Thyroid gland (tissue), 4 donors: ENCODE measurements at places on chromosomes 3 and 15. TPM values are rescaled to one million over a fixed set of nuclear protein-coding genes. Genes with fewer than 3 reads are reported as not detected.

GRCh38 chr3:197278933-197279332 is 19.5 kb downstream of the DLG1 start:
- DNase-seq = no peak

VEPH1 gene
- total RNA-seq = 6.9 TPM

GOLGA8R gene
- 25.0 TPM for total RNA-seq

IQCH gene
- 10.0 TPM for total RNA-seq

- no peak for DNase-seq
Observed at GRCh38 chr3:175208326-175208725, 349.2 kb downstream of the NAALADL2 start.

RCCD1 gene
- 8.9 TPM for total RNA-seq

EXD1 gene
- total RNA-seq = not detected

ATP8B4 gene
- 5.2 TPM for total RNA-seq

DNA sequence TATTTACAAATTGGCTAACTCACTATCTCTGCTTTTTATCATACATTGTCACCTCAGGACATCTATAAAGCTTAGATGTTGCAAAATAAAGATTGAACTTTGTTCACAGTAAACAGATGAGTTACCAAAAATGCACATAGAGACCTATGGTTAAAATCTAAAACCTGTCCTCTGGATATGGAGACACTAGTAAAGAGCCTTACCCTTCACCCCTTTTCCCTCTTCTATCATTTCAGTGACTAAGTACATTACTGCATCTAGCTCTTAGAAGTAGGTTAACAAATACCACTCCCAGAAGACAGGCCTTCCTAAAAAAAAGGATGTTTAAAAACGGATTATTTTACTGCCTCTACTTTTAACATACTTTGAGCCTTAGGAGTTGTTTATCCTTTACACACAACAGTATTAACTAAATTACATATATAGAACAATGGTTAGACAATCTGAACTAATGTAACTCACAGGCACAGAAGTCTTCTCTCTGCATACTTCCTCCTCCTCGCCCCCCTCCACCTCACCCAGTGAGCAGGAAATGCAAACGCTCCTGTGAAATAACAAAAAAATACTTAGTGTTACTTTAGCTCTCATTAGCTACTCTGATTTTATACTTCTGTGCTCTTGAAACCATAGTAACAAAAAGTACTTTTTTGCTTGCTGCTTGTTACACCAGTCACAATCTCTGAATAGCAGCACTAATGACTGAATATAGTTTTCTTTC is 23.3 kb downstream of the IREB2 start:
- DNase-seq = peak; percentile 30

- DNase-seq = no peak
Observed at GRCh38 chr15:63345391-63345752, 36.3 kb downstream of the CA12 start.

GRCh38 chr15:92625251-92625980 is 30.2 kb downstream of the FAM174B start:
- no peak for DNase-seq

GRCh38 chr3:124620600-124621063 is 109.6 kb upstream of the UMPS start:
- DNase-seq = no peak

- DNase-seq = no peak
Observed at GRCh38 chr3:42589382-42590109, 1.1 kb upstream of the SS18L2 start.
